Neural progenitor cell (in vitro differentiated cells): ENCODE measurements at places on chromosomes 7 and 10. TPM values are rescaled to one million over a fixed set of nuclear protein-coding genes. Genes with fewer than 3 reads are reported as not detected.

MYOZ1 gene
- 1.2 and 1.9 TPM in 2 replicates for total RNA-seq

RSU1 gene
- total RNA-seq = 9.6 and 18.5 TPM in 2 replicates

SLIT1 gene
- 0.74 and 0.92 TPM in 2 replicates for total RNA-seq

CLCN1 gene
- not detected in 2 replicates for total RNA-seq

VAX1 gene
- total RNA-seq = 0.25 TPM in 1 of 2 replicates, not detected in the other

RHOBTB1 gene
- total RNA-seq = 15.1 and 21.5 TPM in 2 replicates

CLDN3 gene
- total RNA-seq = 1.6 and 14.2 TPM in 2 replicates

AKR1B15 gene
- not detected in 2 replicates for total RNA-seq

- no peak for DNase-seq
Measured at GRCh38 chr10:70622981-70623844, 20.7 kb upstream of the PRF1 start.

GRCh38 chr7:26156451-26157420 lies 4.7 kb downstream of the NFE2L3 start:
- no peak for DNase-seq

- no peak for DNase-seq
Measured at GRCh38 chr10:62178568-62178967, 90.1 kb downstream of the RTKN2 start.

GRCh38 chr7:111919631-111920179 lies 286.5 kb downstream of the DOCK4 start:
- DNase-seq = no peak

GRCh38 chr10:61065051-61065450 lies 121.1 kb upstream of the RHOBTB1 start:
- DNase-seq = no peak

DNA sequence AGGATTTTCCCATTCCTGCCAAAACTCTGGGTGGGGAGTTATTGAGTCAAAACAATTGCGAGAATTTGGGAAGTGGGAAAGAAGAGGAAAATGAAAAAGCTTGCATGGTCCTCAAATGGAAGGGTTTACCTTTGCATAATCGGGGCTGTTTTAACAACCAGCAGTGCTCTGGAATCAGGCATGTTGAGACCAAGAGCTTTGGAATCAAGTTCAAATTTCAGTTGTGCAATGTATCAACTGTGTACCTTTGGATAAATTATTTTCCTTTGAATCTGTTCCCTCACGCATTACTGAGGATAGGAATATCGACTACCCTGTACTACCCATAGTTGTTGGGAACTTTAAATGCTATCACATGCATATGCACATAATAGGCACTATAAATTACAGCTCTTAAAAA lies 205.5 kb downstream of the JCAD start:
- DNase-seq = no peak

GRCh38 chr7:21544303-21544656 lies 1.4 kb downstream of the DNAH11 start:
- no peak for DNase-seq

DNA sequence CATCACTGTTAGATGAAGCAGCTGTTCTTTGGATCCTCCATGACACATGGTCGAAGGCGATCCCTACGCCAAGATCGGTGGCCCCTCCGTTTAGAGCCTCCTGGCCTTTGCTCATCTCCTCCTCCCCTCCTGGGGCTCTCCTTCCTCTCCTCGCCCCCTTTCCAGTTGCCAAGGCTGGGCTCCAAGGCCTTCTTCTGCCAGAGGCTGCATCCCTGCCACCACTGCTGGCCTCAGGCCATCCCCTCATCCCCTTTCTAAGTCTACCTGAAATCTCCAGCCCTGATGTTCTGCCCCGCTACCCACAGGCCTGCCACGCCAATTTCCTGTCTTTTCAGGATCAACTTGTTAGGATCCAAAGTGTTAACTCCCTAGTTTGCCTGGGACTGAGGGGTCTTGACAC lies 265.1 kb upstream of the ZMIZ1 start:
- no peak for DNase-seq

- no peak for DNase-seq
Measured at GRCh38 chr10:69829775-69830174, 28.1 kb downstream of the COL13A1 start.

DNA sequence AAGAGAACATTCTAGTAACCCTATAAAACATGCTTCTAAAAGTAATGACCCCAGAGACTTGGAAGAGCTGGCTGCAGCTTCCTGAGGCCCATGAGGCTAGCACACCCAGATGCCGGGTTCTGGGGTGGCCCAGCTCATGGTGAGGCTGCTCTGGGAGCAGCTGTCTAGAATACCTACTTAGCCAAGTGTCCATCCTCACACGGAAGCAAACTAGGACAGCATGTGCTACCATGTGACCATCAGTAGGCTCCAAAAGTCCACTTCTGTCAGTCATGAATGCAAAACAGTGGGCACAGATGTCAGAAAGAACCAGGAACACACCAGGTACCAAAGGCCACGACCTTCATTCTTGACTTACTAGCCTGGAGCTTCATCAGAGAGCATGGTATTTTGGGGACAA lies 32.4 kb downstream of the CTBP2 start:
- DNase-seq = no peak

GRCh38 chr10:74898201-74898976 lies 72.0 kb downstream of the KAT6B start:
- DNase-seq = no peak

DNA sequence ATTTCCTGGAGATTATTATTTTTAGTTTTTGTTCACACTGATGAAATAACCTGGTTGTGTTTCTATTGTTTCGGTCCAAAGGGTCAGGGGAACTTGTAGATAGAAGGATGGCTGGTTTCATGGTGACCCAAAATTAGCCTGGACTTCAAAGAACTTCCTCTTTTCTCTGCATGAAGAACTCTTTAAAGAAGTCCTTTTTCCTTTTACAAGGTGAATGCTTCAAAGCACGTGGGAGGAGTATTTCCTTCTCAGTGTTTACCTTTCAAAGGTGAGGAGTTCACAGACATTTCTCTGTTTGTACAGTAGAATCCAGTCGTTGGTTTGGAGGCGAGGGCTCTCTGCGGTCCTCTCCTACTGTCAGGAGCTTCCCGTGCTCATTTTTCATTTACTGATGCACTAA lies 561.7 kb downstream of the GATA3 start:
- no peak for DNase-seq

DNA sequence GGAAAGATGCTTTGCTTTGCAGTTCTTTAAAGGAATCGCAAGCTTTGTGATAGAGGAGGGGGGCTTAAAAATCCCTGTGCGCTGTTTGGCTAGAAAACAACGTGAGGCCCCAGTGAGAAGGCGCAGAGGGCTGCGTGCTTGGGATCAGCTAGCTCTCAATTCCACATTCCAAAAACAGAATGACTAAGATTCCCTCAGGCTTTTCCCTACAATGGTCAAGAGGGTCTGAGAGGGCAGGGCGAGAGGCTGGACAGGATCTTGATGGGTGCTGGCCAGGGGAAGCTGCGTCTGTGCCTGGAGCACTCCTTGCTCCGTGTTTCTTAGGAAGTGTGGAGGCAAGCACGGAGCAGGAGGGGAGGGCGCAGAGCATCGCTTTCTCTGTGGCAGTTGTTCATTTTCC lies 72.1 kb upstream of the INHBA start:
- no peak for DNase-seq

GRCh38 chr10:102621443-102622325 lies 22.6 kb upstream of the TRIM8 start:
- no peak for DNase-seq

DNA sequence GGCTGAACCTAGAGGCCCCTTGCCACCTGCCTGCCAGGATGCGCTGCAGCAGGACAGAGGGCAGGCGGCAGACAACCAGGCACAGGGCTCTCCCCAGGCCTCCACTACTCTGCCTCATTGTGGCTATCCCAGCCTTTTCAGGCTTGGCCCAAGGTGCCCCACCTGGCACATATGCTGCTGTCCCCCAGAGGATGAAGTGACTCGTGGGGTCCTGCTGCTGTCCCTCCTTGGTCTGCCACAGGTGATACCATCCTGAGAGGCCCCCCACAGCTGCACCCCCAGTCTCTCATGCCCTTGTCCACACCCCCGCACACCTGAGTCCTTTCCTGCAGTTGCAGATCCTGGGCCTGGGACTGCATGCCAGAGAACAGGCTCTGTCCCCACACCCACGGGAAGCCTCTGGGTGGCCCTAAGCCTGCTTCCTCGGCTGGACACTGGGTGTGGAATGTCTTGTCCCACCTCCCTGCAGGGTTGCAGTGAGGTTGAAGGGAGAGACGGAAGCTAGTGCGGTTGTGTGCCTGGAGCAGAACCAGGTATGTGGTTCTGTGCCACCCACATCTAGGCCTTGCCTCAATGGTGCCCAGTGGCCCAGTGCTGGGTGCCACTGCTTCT lies 55.3 kb downstream of the RASGEF1A start:
- DNase-seq = no peak

DNA sequence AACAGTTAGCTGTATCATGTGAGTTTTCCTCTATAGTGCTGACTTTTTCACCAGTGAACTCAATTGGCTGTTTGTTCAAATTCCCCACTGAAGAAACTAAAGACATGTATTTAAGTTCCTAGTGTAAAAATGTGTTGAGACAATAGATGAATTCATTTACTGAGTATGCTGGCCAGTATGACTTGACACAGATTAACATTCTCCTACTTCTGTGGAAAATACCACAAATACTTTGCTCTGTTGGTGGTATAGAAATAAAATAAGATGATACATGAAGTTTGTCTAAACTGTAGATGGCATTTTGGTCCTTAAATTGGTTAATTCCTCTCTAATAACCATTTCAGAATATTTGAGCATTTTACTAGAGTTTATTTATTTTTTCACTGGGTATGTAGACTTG lies 227.7 kb upstream of the TEX47 start:
- no peak for DNase-seq

DNA sequence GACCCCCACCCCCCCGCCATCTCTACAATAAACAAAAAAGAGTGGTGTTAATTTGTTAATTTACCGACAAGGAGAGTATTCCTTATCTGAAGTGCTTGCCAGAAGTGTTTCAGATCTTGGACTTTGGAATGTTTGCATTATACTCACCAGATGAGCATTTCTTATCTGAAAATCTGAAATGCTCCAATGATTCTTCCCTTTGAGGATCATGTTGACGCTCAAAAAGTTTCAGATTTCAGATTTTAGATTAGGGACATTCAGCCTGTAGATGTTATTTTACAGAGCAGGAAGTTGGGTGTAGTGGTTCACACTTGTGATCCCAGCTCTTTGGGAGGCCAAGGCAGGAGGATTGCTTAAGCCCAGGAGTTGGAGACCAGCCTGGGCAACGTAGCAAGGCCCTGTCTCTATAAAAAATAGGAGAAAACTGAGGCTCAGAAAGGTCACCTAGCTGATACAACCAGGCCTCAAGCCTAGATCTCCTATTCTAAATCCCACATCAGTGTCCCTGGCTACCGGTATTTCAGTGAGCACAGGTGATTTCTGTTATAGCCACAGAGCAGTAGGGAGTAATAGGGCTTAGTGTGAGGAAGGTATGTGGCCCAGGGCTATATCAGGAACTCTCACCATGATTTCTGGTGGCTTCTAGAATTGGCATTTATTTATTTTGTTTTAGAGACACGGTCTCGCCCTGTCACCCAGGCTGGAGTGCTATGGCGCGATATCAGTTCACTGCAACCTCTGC lies 35.4 kb downstream of the TMEM120A start:
- DNase-seq = no peak
